ENCODE measurements at places on chromosomes 3 and 15. TPM values are rescaled to one million over a fixed set of nuclear protein-coding genes. Genes with fewer than 3 reads are reported as not detected.

Gene SV2B
- 0.26 TPM for total RNA-seq

Gene ITIH4
- 4.0 TPM for total RNA-seq

Gene FRMD5
- 0.25 TPM for total RNA-seq

Gene ECE2
- total RNA-seq = not detected

GRCh38 chr15:55255714-55256113 lies 33.9 kb downstream of the RAB27A start:
- H3K27me3 ChIP-seq = no peaks in the 10 kb centered on the region
- no peak overlapping the region for H3K4me3 ChIP-seq
- no peaks in the 10 kb centered on the region for H3K4me1 ChIP-seq
- H3K36me3 ChIP-seq = no peaks in the 10 kb centered on the region

DNA sequence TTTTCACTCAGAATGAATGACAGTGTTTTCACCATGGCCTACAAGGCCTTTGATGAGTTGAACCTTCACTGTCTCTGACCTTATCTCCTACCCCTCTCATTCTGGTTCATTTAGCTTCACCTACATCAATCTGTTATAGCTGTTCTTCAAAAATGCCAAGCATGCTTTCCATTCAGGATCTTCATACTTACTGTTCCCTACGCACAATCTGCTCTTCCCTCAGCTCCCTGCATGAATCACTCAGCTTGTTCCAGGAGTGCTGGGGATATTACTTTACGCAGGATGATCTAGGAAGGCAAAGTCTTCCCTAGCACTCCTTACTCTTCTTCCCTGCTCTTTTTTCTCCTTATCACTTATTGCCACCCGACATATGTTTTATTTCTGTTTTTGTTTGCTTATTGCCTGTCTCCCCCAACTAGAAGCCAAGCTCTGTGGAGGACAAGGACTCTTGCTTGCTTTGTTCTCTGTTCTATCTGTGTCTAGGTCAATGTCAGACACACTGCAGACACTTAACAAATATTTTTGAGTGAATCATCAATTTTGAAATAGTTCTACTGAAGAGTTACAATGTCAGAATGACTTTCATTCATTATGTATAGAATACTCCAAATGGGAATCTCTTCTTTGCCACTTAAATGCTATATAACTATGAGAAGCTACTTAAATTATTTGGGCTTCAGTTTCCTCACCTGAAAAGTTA lies 238.3 kb upstream of the FEZF2 start:
- no peak overlapping the region for H3K27ac ChIP-seq
- no peaks in the 10 kb centered on the region for H3K27me3 ChIP-seq
- H3K36me3 ChIP-seq = no peaks in the 10 kb centered on the region
- DNase-seq = no peak
- no peak overlapping the region for H3K4me3 ChIP-seq

GRCh38 chr15:46091860-46092450 lies 457.1 kb downstream of the SQOR start:
- no peaks in the 10 kb centered on the region for H3K36me3 ChIP-seq
- no peaks in the 10 kb centered on the region for H3K27me3 ChIP-seq
- H3K27ac ChIP-seq = no peak overlapping the region
- no peaks in the 10 kb centered on the region for H3K4me1 ChIP-seq
- DNase-seq = no peak

GRCh38 chr15:60612400-60613048 lies 133.6 kb upstream of the ICE2 start:
- H3K4me3 ChIP-seq = no peak overlapping the region
- H3K27me3 ChIP-seq = no peaks in the 10 kb centered on the region
- H3K27ac ChIP-seq = no peak overlapping the region
- no peaks in the 10 kb centered on the region for H3K4me1 ChIP-seq
- no peak for DNase-seq

DNA sequence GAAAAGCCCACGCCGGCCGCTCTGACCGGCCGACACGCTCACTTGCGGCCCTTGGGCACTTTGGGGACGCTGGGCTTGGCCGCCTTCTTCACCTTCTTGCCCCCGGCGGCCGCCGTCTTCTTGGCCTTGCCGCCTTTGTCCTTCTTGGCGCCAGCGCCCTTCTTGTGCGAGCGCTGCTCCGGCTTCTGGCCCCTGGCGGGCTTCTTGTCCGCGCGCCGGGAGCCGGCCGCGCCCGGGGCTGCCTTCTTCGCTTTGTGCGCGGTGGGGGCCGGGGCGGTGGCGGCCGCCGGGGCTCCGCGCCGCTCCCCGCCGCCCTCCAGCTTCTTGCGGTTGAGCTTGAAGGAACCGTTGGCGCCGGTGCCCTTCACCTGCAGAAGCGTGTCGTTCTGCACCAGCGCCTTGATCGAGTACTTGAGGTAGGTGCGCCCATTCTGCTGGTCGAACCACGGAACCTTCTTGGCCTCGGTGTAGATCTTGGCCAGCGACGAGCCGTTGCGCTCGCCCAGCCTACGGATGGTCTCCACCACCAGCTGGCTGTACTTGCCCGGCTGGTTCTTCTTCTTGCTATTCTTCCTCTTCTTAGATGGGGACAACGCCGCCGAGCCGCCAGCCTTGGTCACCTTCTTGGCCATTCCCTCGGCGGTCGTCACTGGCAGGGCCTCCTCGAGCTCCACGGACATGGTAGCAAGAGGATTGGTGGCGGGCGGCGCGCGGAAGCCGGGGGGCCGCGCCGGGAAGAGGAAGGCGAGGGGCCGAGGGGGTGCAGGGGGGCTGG lies 36.7 kb downstream of the HMCES start:
- H3K27me3 ChIP-seq = no peaks in the 10 kb centered on the region
- peaks cover 8% of the 10 kb centered on the region for H3K4me1 ChIP-seq
- H3K4me3 ChIP-seq = peak overlapping the region; percentile 63
- peak overlapping the region; percentile 87 for H3K27ac ChIP-seq
- peak; percentile 67 for DNase-seq

All from ovary (tissue), 10 donors.